ENCODE measurements at places on chromosomes 5 and 9.

DNA sequence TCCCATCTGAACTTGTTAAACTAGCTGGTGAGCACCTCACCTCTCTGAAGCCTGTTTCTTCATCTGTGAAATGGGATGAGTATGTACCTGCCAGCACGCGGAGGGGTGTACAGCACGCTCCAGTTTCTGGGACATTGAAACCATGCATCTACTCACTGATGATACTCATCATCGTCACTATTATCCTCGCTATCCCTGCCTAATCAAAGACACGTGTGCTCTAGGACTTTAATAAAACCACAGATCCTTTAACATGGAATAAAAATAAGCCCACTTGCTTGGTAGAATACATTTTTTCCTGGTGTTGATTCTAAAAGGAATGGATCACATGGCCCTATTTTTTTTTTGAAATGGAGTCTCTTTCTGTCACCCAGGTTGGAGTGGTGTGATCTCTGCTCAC lies 37.3 kb upstream of the POMT1 start:
- DNase-seq, result no peak

- no peak for DNase-seq
Observed at GRCh38 chr9:83130541-83130940, 67.6 kb upstream of the RASEF start.

DNA sequence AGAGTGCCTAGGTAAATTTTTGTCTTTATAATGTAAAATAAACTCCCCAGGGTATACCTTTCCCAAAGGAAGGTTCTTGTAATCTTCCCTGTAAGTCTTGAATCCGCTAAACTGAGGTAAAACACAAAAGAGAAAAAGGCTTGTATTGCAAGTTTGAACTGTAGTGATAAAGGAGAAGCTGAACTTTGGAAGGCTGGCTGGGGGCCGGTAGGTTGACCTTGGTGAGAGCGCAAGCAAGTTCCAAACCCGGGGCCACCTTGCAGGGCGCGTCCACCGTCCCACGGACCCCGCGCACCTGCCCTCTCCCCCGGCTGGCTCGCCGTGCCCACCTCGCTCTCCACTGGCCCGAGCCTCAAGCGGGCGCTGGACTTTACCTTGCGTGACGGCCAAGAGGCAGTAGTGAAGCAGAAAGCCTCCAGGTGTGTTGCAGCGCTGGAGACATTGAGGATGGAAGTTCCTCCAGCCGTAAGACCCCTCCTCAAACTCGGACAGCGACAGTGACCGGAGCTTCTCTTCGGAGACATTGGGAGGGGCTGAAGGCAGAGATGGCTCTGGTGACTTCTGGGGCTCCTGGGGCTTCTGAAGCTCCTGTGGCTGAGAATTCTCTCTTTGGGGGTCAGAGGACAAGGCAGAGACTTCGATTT lies 428 bp downstream of the SLCO4C1 start:
- no peak for DNase-seq

DNA sequence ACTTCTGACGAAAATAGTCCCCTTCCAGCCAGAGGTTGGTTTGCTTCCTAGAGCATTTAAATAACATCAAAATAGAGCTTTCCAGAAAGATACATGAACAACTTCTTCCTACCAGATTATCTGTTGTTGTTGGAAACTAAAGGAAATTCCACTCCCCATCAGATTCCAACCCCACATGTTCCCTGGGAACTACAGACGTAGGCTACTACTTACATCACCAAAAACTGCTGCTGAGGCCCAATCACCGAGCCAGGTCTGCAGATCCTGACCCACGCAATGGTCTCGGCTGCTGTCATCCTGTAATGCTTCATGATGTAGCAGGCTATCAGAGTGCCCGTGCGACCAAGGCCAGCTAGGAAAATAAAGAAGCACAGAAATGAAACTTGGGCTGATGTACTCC lies 73.4 kb downstream of the HABP4 start:
- DNase-seq, result no peak

- DNase-seq, result no peak
Observed at GRCh38 chr5:108655750-108656450, 91.8 kb upstream of the FER start.

DNA sequence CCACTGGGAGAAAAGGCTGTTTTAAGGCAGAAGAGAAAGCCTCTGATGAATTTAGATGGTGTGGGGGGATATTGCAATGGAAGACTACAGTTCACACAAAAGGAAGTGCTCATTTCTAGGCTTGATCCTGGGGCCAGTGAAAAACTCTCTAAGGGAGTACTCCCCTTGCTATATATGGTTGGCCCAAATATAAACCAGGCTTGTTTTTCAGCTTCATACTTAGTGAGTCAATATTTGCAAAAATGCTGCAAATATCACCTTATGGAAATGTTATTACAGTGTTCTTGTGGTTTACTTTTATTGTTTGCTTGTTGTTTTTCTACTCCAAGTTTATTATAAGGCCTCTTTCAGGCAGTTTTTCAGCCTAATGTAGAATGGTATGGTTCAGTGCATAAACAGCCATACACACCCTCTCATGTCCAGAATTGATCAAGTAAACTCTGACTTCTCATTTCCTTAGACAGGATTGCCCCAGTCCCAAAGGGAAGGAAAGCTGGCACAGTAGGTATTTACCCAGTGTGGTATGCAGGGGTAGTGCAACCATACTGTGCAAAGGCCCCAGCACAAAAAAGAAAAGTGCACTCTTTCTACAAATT lies 115.1 kb downstream of the FEM1C start:
- no peak for DNase-seq

GRCh38 chr9:114614373-114614772 lies 3.3 kb downstream of the TMEM268 start:
- no peak for DNase-seq

GRCh38 chr5:162487528-162488525 lies 420.3 kb downstream of the GABRG2 start:
- DNase-seq, result no peak

DNA sequence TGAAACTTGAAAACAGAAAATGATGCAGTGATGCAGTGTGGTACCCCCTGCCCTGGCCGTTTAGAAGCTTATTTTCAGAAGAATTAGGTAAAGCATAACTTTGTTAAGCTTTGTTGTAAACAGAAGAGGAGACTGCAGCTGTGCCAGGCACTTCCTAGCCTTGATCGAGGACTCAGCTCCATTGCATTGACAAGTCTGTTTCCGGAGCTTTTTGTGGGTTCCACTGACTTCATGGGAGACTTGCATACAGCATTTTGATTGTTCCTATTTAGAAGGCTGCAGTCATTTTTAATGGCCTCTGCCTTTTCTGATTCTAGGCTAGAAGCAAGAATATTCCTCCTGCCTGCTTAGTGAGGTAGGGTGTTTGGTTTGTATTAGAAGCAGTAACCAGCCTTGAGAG lies 12.3 kb downstream of the MVB12B start:
- no peak for DNase-seq

DNA sequence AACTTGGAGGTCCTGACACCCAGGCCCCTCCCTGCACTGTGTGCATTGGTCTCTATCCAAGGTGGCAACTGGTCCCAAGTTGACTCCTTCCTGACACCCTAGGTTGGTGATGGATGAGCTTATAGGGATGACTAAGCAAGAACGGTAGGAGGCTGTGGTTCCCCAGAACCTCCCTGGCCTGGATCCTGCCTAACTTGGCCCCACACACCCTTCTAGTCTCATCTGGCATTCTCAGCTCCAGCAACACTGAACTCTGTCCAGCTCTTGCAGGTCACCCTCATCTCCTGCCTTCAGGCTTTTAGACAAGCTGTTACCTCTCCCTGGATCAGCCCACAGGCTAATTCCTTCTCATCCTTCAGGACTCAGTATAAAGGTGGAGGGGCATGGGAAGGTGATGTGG lies 16.5 kb downstream of the AQP3 start:
- DNase-seq, result no peak

DNA sequence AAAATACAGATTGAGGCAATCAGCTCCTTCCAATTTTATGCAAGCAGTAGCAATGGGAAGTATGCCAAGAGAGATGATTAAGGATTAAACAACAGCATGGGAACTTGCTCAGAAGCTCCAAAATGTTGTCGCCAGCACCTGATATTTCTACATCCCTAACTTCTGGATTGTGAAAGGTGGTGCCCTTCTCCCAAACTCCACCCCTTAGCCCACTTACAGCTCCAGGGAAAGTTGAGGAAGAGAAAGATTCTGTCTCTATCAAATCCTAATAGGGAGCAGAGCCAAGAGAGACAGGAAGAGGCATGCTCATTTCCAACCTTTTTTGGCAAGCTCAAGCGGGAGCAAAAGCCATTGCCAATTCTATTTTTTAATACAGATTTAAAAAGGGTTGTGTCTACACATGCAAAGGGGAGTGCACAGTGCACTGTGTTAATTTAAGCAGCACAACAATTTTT lies 92.4 kb upstream of the NR3C1 start:
- DNase-seq, result no peak

GRCh38 chr9:129871046-129871445 lies 35.8 kb downstream of the USP20 start:
- no peak for DNase-seq

- no peak for DNase-seq
Observed at GRCh38 chr9:33377089-33377715, 25.2 kb downstream of the AQP7 start.

DNA sequence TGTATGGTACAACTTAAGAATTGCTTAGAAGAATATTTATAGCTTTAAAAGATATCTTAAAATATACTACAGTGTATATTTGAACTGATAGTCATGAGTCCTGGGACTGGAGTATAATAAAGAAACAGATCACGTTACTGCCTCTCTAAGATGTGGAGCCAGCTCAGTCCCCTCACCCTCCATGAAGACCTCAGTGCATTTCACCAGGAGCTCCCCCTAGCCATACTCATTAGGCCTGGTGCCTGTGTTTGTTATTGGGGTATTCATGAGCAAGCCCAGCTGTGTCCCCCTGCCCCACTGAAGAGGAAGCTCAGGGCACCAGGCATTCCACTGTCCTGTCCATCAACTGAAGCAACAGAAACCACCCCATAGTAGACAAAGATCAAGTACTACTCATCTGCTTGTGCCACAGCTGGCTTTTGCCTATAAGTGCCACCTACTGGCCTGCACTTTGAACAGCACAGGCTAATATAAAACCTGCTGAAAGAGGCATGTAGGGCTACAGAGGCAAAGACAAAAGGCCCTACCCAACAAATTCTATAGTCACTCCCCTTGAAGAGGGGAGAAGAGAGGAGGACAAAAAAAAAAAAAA lies 850.2 kb upstream of the NUDT12 start:
- DNase-seq, result no peak

GRCh38 chr5:3027185-3027865 lies 275.8 kb upstream of the IRX2 start:
- DNase-seq, result no peak

DNA sequence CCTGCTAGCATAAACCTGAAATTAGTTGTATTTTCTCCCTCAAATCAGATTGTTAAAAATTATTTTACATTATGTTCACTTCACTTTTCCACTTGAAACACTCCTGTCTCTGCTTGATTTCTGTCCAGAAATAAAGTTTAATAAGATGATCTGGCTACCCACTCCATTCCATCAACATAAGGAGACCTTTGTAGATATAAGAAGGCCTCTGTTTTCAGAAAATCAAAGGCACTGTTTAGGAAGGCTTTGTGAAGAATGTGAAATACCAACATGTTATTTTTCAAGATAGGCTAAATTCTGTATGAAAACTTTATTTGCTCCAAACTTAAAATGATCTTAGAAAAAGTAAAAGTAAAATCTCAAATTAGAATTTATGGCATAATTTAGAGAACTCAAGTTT lies 15.1 kb downstream of the RHOBTB3 start:
- DNase-seq, result no peak

Data from NCI-H2107 (cell line).